ENCODE measurements at places on chromosomes 7 and 10.

DNA sequence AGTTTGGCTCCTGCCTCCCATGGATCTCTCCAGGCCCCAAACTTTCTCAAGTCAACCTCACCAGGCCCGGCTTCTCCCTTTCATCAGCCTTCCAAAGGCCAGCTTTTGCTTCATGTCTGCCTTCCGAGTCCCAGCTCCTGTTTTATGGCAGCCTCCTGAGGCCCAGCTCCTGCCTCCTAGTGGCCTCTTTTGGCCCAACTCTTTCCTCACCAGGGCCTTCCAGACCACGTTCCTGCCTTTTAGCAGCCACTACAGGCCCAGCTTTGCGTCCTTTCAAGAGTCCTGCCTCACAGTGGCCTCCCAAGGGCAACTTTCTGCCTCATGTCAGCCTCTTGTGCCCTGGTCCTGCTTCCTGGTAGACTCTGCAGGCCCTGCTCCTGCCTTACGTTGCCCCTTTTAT, 15.3 kb upstream of the TMEM248 start:
- DNase-seq = no peak

DNA sequence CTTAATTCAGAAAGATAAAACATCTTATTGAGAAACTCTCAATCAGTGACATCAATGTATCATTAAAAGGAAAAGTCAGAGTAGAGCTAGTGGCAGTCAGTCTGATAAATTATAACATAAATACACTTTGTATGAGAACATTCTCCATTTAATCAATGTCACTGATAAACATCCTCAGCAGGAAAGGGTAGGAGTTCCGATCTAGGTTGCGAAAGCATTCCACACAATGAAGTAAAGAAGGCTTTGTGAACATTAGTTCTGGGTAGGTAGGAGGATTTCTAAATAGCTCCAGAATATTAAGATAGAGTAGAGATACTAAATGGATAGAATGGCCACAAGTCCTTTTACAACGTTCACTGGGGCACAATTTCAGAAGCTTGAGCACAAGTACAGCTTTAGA, 179.7 kb upstream of the MALRD1 start:
- no peak for DNase-seq

- DNase-seq = peak; percentile 52
These were observed 7.0 kb downstream of the GPRIN2 start for GRCh38 chr10:46549171-46550075.

GRCh38 chr10:80259405-80259871, 30.0 kb downstream of the MAT1A start:
- no peak for DNase-seq

GRCh38 chr10:124027651-124028050, 65.7 kb downstream of the CHST15 start:
- DNase-seq = no peak

DNA sequence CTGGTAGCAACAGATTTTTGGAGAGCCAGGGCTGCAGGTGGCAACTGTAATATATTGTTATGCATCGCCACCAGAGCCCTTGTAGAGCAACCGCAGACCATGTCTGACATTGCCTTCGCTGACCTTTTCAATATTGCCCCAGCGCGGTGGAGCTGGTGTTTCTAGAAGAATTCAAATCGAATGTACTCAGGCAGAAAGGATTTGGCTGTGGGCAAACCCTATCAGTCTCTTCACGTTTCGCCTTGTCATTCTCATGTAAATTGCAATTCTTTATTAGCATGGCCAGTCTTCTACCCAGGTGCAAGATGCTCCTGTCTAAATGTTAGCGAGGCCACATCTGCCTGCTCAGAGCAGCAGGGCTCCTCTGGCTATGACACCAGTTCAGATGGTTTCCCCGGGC, 490.2 kb upstream of the AUTS2 start:
- DNase-seq = no peak

GRCh38 chr10:21989453-21990154, 13.9 kb downstream of the DNAJC1 start:
- peak; percentile 15 for DNase-seq

DNA sequence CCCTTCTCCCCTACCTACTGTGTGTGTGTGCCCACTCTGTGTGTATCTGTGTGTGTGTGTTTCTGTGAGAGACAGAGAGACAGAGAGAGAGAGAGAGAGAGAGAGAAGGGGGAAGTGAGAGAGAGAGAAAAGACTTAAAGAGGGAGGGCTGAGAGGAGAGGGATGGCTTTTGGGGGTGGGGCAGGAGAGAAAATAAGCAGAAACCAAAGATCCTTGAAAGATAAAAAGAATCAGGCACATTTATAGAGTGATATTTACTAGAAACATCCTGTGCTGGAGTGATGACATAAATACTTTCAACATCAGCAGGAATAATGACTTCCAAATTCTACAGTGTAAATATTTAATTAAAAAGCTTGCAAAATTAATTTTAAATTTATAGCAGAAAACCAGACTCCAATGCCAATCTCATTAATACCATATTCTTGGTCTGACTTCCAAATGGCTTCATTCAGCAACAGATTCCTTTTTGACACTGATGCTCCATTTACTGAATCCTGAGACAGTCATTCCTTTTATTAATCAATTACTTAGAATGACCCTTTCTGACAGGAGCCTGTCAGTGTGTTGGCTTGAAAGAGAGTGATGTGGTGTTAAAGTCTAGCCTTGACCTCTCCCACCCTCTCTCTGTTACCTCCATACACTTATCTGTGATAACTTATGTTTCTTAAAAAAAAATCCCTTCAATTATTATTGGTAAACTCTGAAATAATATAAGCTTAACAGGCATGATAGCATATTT, 41.7 kb upstream of the WNT2 start:
- no peak for DNase-seq

DNA sequence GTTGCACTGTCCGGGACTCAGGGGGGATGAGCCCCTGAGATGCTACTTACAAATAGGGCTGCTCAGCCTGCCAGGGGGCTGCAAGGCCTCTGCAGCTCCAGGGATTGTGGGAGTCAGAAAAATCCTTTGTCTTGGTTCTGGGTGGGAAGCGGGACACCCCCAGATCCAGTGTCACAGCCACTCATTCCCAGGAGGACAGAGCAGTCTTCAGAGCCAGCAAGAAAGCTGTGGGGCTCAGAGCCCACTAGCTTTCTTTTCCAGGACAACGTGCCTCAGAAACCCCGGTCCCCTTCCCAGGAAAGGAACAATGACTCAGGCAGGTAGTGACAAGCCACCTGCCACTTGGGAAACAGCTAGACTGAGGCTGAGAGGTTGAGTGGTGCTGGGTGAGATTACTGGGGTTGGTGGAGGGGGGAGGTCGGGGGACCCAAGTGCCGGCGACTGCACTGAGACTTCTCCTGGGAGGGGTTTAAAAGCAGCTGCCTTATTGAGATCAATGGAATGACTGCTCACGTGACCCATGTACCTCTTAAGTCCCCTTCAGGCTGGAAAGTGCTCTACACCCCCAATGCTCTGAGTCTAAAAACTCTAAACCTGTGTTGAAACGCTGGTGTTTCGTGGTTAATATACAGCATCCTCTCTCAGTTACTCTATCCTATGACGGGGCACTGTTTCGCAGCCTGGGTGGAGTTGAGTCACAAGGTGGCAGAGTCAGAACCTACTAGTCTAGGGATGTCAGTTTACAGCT, 123.6 kb downstream of the UBE2H start:
- no peak for DNase-seq

DNA sequence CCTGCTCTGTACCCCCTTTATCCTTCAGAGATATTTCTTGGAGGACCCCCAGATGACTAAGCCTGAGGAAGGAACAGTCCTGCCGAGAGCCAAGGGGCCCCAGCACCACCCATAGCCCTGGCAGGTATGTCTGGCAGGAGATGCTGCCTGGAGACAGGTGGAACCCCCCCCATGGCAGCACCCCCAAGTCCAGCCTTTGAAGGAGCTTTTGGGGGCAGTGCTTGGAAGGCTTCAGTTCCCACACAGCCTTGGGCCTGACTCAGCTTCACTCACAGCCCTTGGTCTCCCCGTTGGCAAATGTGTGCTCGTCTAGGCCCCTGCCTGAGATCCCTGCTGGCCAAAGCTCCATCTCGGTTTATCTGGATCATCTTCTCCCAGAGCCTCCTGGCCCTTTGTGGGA, 23.0 kb upstream of the PCBD1 start:
- no peak for DNase-seq

DNA sequence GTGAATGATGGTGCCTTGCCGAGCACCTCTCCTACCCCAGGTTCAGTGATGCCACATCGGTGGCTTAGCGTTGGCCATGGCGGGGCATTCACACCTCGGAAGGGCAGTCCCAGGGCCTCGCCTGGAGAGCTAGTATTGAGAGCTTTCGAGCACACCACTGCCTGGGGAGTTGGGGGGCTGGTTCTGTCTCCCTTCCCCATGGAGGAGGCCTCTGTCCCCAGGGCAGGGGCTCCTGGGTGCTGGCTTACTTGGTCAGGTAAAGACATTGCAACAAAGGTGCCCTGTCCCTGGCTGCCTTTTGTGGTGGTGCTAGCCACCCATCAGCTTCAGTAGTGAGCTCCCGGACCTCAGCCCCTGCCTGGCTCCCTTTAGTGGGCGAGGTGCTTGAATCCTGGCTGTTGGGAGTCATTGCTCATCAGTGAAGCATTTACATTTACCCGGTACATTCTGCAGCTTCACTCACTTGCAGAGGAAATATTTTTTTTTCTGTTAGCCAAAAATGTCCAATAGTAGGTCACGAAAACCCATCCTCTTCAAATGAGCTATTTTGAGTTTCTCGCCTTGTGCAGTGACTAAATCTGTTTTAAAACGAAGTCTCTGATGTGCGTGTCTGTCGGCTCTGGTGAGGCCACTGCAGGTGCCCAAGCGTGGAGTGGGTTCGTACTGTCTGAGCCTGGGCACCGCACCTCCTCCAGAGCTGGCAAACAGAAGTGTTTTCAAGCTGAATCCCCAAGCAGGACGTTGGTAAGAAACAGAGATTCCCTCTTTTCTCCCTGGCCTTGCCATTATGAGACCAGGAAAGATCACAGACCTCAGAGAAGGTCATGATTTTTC, 95.5 kb downstream of the INPP5A start:
- no peak for DNase-seq

GRCh38 chr10:22851865-22852239, 76.0 kb upstream of the ARMC3 start:
- no peak for DNase-seq

DNA sequence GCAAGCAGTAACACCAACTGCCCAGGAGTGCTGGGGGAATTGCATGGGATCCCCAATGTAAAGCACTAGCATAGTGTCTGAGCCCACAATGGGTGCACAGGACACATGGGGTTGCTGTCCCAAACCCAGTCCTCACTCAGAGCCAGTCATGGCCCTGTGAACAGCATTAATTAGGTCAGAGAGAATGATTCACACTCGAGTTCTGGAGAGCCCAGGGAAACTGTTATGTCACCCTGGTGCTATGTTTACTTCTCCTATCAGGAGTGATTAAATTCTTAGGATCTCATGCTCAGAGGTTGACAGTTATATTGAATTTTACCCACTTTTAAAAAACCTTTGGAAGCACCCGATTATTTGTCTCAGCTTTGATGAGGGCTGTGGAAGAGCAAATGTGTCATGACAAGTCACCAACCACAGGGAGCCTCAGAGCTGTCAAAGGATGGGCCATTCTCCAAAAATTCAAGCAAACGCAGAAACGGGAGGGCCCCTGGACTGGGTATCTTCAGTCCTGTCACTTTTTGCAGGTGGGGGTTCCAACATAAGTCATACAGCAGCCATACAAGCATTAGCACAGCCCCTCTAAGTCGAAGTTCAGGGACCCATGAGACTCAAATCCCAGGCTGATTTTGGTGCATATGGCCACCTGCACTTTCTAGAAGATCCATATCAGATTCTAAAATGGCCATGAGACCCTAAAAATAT, 1.3 kb upstream of the RASSF4 start:
- DNase-seq = no peak

Data from activated naive CD4-positive, alpha-beta T cell treated with anti-CD3 and anti-CD28 coated beads, Interleukin-2, amount 50 U/mL, for 72 hours (primary cell).